ENCODE measurements at places on chromosomes 2 and 18. TPM values are rescaled to one million over a fixed set of nuclear protein-coding genes. Genes with fewer than 3 reads are reported as not detected.

DNA sequence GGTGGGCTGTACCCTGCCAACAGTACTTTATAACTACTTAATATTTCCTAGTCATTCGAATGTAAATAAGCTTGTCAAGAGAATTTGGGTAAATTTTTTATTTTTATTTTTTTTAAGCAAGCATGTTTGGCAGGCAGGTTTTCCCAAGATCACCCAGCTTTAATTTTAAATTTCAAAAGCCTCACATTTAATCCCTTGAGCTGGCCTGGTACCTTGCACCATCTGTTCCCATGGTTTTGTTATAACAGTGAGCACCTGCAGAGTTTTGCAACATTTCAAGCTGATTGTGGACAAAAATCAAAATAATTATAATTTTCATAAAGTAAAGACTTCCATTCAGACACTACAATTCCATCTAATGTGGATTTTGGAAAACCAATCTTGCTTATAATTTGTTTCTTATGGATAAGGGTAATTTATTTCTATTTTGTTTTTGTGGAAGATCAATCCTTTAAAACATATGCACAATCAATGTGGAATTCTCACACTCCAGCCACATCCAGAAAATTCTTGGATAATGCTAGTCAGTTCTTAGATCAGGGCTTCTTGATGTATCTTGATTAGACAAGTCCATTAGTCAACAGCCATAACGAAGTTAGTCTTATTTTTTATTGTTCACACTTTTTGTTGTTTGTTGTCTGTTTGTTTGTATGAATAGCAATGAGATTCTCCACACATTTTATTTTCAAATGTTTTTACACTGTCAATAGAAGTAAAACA is 689.3 kb downstream of the NR4A2 start:
- H3K27ac ChIP-seq = no peak overlapping the region
- H3K4me1 ChIP-seq = no peaks in the 10 kb centered on the region
- H3K4me3 ChIP-seq = no peak overlapping the region
- no peaks in the 10 kb centered on the region for H3K27me3 ChIP-seq
- no peak for DNase-seq
- H3K36me3 ChIP-seq = no peaks in the 10 kb centered on the region

GRCh38 chr2:207881902-207882301 is 112.2 kb upstream of the FZD5 start:
- no peaks in the 10 kb centered on the region for H3K27me3 ChIP-seq
- DNase-seq = no peak
- no peaks in the 10 kb centered on the region for H3K36me3 ChIP-seq
- no peak overlapping the region for H3K4me3 ChIP-seq
- no peak overlapping the region for H3K27ac ChIP-seq
- H3K4me1 ChIP-seq = peaks cover 5% of the 10 kb centered on the region

The COLEC11 gene
- 4.5 TPM for total RNA-seq

The MAPRE3 gene
- total RNA-seq = 9.9 TPM

DNA sequence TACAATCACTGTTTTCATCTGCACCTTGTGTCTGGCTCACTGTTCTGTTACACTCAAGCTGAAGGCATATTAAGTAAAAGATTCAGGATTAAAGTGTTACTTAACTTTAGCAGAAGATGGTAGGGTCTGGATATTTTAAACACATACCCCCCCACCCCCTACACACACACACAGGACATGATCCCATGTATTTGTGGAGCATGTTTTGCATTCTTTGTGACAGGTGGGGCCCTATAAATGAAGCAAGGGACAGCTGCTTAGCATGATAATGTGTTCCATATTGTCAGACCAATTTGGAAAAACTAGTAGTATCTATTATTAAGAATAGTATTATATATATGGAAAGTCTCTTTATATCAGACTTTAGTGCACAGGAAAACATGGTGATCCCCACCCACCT is 335.2 kb upstream of the TNP1 start:
- H3K4me3 ChIP-seq = no peak overlapping the region
- H3K36me3 ChIP-seq = no peaks in the 10 kb centered on the region
- no peaks in the 10 kb centered on the region for H3K4me1 ChIP-seq
- DNase-seq = no peak

DNA sequence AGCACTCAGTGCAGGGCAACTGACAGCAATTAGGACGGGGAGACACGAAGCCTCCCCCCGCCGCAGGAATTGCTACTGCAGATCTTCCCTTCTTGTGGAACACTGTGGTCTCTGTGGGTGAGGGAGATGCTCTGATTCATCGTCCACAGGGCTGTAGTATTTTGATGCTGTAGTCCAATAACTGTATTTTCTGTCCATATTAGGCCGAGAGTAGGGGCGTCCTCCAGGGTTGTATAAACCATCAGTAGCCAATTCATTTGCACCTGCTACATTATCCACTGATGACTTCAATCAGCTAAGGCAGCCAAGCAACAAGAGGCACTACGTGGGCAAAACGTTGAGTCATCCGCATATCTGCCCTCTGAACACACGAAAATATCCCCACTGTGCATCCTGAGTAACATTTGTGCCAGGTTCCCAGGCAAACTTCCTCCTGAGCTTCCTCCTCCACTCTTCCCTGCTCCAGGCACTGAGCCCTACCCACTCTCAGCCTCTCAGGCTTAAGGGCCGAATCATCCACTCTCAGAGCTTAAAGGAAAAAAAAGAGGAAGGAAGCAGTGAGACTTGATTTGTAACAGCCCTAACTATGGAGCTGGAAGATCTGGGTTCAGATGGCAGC is 62.1 kb downstream of the LBH start:
- no peaks in the 10 kb centered on the region for H3K36me3 ChIP-seq
- no peak overlapping the region for H3K4me3 ChIP-seq
- H3K4me1 ChIP-seq = peaks cover 3% of the 10 kb centered on the region
- no peaks in the 10 kb centered on the region for H3K27me3 ChIP-seq

The CDH19 gene
- 52.5 TPM for total RNA-seq

The MC2R gene
- not detected for total RNA-seq

The SULT1C4 gene
- total RNA-seq = not detected

GRCh38 chr2:173630425-173631126 is 275.9 kb downstream of the CDCA7 start:
- H3K36me3 ChIP-seq = no peaks in the 10 kb centered on the region
- peak; percentile 44 for DNase-seq
- no peaks in the 10 kb centered on the region for H3K27me3 ChIP-seq

The LYG2 gene
- not detected for total RNA-seq

DNA sequence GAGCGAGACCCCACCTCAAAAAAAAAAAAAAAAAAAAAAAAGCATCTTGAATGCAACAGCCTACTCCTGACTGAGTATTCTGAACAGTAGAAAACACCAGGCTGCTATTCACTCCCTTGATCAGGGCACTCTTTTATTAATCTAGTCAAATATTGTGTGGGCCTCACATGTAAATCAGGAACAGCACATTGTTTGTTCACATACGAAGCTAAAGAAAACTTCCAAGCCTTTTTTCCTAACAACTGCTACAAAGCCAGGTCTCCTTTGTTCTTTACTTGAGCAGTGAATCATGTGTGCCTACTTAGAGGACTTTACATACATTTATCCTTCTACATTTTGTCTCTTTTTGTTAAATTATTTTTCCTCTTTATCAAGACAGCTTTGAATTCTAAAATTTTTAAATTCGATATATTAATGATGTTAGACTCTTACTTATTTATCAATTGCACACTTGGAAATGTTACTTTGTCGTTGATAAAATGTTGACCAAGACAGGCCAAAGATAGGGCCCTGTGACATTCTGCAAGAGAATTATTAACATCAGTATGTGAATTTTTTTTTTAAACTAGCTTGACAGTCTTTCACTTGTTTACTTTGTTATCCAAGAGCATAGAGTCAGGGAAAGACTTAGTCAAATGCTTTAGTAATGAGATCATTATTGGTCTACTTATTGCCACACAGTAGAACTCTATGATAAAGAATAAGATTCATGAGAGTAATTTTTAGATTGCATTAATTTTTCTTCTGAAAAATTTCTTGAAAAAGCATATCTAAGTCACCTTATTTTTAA is 13.2 kb downstream of the SPATS2L start:
- no peaks in the 10 kb centered on the region for H3K36me3 ChIP-seq
- no peak overlapping the region for H3K27ac ChIP-seq
- peaks cover 17% of the 10 kb centered on the region for H3K4me1 ChIP-seq
- DNase-seq = peak; percentile 49

The MYO1B gene
- total RNA-seq = 25.5 TPM

The CLK1 gene
- 60.5 TPM for total RNA-seq

DNA sequence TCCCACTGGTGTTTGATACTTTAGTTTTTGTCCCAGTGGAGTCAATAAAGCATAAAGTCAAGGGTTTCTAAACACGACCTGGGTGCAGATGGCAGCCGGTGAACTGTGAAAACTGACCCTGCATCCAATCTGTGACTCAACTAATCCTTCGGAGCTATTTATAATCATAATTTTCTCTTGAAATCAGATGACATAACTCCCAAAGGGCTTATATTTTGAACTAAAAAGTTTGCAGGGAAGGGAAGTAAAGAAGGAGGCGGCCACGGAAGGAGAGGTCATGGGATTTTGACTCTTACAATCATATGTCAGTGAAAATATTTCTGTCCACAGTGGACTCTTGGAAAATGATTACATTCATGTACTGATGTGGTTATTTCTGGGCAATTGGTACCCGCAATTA is 178.5 kb downstream of the PDE1A start:
- H3K36me3 ChIP-seq = no peaks in the 10 kb centered on the region
- H3K4me3 ChIP-seq = no peak overlapping the region
- H3K4me1 ChIP-seq = no peaks in the 10 kb centered on the region
- H3K27me3 ChIP-seq = no peaks in the 10 kb centered on the region
- no peak overlapping the region for H3K27ac ChIP-seq

DNA sequence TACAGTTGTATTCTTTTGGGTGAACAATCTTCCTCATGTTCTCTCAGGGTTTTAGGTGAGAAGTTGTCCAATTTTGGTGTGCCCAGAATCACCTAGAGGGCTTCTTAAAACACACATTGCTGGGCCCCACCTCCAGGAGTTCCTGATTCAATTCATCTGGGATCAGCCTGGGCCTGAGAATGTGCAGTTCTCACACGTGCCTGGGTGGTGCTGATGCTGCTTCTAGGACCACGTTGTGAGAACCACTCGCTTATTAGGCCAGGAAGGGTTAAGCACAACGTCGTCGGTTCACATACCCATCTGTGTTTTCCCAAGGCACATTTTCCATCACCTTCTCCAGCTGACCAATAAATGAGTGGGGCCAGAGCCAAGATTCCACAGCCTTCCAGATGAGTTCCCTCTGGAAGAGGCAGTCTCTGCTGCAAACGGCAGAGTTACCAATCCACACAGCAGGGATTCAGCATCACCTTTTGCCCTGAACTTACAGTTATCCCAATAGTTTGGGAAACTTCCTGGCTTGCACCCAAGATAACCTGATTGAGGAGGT is 277.7 kb upstream of the HNRNPA3 start:
- no peak overlapping the region for H3K4me3 ChIP-seq
- no peaks in the 10 kb centered on the region for H3K4me1 ChIP-seq
- DNase-seq = peak; percentile 28
- no peaks in the 10 kb centered on the region for H3K27me3 ChIP-seq

DNA sequence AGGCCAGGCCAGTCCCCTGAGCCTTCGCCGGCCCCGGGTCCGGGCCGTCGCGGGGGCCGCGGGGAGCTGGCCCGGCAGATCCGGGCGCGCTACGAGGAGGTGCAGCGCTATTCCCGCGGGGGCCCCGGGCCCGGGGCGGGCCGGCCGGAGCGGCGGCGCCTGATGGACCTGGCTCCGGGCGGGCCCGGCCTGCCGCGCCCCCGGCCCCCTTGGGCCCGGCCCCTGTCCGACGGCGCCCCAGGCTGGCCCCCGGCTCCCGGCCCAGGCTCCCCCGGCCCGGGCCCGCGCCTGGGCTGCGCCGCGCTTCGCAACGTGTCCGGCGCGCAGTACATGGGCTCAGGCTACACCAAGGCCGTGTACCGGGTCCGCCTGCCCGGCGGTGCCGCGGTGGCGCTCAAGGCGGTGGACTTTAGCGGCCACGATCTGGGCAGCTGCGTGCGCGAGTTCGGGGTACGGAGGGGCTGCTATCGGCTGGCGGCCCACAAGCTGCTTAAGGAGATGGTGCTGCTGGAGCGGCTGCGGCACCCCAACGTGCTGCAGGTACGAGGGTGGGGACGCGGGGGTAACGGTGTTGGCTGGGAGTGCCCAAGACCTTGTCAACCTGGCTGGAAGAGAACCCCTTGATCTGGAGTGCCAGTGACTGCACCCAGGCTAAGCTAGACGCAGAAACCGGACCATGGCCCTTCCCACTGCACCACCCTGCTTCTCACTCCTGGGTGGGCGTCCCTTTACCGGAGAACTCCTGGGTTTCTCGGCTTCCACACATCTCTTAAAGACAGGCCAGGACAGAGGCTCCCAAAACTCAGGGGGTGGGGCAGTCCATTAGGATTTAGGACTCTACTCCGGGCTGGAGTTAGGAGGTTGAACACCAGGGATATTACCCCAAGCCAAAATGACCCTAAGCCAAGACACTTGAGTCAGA is 739 bp downstream of the PKDCC start:
- peak; percentile 29 for DNase-seq
- H3K4me1 ChIP-seq = peaks cover 39% of the 10 kb centered on the region
- peaks cover 30% of the 10 kb centered on the region for H3K27me3 ChIP-seq
- peak overlapping the region; percentile 55 for H3K4me3 ChIP-seq

The UCN gene
- total RNA-seq = not detected

- no peaks in the 10 kb centered on the region for H3K36me3 ChIP-seq
- H3K4me3 ChIP-seq = no peak overlapping the region
- no peaks in the 10 kb centered on the region for H3K27me3 ChIP-seq
Observed at GRCh38 chr2:67840460-67841068, 222.2 kb downstream of the C1D start.

GRCh38 chr2:144644549-144644948 is 124.6 kb upstream of the ZEB2 start:
- H3K27me3 ChIP-seq = no peaks in the 10 kb centered on the region
- no peak for DNase-seq
- H3K27ac ChIP-seq = no peak overlapping the region
- no peaks in the 10 kb centered on the region for H3K4me1 ChIP-seq

The FAP gene
- total RNA-seq = 6.4 TPM

DNA sequence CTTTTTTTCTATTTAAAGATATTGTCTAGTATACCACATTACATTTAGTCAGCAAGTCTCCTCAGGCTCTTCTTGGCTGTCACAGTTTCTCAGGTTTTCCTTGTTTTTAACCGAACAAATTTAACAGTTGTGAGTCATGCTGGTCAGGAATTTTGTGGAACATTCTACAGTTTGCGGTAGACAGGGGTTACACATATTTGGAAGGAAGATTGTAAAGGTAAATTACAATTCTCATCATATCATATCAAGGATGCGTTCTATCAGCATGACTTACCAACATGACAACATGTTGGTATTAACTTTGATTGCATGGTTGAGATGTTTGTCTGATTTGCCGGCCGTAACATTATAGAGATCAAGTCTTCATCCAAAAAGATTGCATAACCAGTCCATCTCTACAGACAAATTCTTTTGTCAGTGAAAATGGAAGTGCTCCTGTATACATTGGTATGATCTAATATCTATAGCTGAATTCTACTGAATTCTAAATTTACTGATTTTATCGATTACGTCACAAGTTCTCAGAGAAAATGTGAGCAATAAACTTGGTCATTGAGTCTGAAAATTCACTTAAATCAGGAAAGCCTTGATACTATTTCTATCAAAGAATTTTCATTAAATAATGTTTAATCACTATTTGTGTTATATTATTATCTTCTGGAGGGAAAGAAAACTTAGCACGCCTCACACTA is 664.4 kb upstream of the SLC8A1 start:
- H3K36me3 ChIP-seq = no peaks in the 10 kb centered on the region
- H3K27me3 ChIP-seq = no peaks in the 10 kb centered on the region
- H3K4me3 ChIP-seq = no peak overlapping the region
- no peak for DNase-seq

The IL36G gene
- not detected for total RNA-seq

Data from stomach (tissue), 19 donors.